Activated T-cell treated with anti-CD3 and anti-CD28 coated beads, Interleukin-2, amount 50 U/mL, for 72 hours (primary cell): ENCODE measurements at places on chromosomes 2 and 18. TPM values are rescaled to one million over a fixed set of nuclear protein-coding genes. Genes with fewer than 3 reads are reported as not detected.

DNA sequence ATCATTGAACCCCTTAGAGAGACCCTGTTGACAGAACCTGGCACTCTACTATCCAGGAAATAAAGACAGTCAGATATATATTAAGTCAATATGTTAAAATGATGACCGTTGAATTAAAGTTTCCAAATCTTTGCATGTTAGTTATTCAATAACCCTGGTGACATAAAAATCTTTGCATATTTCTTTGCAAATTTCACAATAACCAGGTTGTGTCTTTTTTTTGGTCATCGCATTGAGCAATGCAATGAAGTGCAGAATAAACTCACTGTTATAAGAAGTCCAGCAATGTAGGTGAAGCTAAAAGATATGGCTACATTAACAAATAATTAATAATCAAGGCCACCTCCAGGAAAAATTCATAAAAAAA is 596.9 kb downstream of the NYAP2 start:
- no peaks in the 10 kb centered on the region for H3K36me3 ChIP-seq
- H3K4me1 ChIP-seq = no peaks in the 10 kb centered on the region
- H3K27me3 ChIP-seq = peaks cover 7% of the 10 kb centered on the region

POTEE gene
- 0.32 TPM for total RNA-seq

GRCh38 chr2:226658555-226658954 is 141.1 kb downstream of the IRS1 start:
- peaks cover 4% of the 10 kb centered on the region for H3K27me3 ChIP-seq
- H3K4me3 ChIP-seq = no peak overlapping the region
- H3K27ac ChIP-seq = no peak overlapping the region
- H3K36me3 ChIP-seq = no peaks in the 10 kb centered on the region
- no peaks in the 10 kb centered on the region for H3K4me1 ChIP-seq

DNA sequence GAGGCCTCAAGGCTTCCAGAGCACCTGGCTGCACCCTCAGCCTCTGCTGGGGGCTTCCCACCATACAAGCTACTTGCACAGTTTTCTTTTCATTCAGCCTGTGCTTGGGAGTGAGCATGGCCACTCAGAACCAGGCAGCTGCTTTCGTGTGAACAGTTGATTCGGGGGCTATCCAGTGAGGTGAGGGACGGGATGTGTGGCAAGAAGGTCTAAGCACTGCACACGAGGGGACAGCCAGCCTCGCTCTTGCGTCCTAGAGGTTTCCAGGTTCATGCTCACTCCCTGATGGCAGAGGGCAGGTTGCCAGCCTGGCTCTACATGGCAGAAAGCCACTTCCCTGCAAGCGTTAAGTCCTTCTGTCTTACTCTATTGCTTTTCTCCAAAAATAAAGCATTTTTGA is 146.2 kb downstream of the MBP start:
- peaks cover 8% of the 10 kb centered on the region for H3K4me1 ChIP-seq
- H3K4me3 ChIP-seq = no peak overlapping the region
- DNase-seq = no peak
- H3K27me3 ChIP-seq = no peaks in the 10 kb centered on the region
- H3K27ac ChIP-seq = no peak overlapping the region

DNA sequence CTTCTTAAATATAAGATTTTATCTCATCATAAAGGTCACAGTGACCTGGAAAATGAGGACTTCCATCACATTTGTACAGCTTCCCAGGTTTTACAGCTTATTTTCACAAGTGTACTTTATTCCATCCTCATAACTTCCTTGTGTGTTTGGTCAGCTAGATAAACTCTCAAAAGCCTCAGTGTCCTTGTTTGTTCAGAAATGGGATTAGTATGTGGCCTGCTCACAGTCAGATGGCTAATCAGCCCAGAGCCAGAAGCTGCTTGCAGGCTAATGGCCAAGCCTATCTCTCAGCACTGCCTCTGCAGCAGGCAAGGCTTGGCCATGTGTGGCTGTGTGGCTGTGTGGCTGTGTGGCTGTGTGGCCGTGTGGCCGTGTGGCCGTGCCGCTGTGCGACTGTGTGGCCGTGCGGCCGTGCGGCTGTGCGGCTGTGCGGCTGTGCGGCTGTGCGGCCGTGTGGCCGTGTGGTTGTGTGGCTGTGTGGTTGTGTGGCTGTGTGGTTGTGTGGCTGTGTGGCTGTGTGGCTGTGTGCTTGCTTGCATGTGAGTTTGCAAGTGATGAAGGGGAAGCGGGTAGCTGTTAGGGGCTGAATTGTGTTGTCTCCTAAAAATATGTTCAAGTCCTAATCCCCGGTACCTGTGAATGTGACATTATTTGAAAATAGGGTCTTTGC is 233.0 kb upstream of the TNP1 start:
- H3K4me3 ChIP-seq = no peak overlapping the region
- no peak for DNase-seq
- H3K4me1 ChIP-seq = peaks cover 51% of the 10 kb centered on the region
- no peak overlapping the region for H3K27ac ChIP-seq
- H3K36me3 ChIP-seq = no peaks in the 10 kb centered on the region

DNA sequence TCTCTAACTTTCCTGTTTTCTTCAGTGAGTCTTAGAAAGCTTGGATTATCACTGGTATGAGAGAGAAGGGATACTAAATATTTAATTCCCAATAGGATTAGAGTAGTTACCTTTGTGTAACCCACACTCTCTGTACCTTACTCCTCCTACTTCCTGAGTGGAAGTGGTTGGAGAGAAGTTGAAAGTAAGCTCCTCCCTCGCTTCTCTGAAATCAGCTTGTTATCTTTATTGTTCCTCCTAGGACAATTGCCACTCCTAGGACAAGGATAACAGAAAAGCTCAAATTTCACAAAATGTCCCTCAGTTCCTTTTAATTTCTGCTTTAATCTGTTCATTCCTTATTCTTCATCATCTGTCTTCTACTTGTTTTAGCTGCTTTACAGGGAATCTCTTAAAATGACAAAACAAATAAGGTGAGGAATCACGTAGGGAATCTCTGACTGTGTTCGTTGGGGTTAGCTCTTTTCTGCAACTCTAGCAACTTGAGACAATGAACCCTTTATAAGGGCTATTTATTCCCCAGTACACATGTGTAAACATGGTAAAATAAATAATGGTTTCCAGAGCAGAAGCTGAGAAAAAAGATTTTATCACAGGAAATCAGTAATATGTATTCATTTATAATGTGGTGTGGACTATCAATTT is 8.6 kb downstream of the ITPRID2 start:
- H3K27ac ChIP-seq = no peak overlapping the region
- peaks cover 37% of the 10 kb centered on the region for H3K4me1 ChIP-seq
- peaks cover 42% of the 10 kb centered on the region for H3K36me3 ChIP-seq
- no peaks in the 10 kb centered on the region for H3K27me3 ChIP-seq
- no peak for DNase-seq

DNA sequence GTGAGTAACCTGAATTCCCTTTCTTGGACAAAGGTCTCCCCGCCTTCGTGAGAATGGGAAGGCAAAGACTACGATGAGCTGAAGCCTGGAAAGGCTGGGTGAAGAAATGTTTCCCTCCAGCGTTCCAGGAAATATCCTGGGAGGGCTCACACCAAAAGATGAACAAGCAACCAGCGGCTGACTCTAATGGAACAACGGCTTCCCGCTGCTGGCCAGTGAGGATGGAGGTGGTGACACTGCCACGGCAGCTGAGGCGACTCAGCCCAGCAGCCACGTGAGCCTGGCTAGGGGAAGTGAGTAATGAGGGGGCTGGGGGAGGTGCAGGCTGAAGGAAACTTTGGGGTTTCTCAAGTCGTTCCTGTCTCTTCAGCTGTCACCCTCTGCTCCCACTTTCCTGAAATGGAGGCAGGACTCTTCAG is 105.0 kb upstream of the SMAD7 start:
- H3K27me3 ChIP-seq = no peaks in the 10 kb centered on the region
- peak overlapping the region; percentile 61 for H3K4me3 ChIP-seq
- H3K36me3 ChIP-seq = no peaks in the 10 kb centered on the region
- DNase-seq = peak; percentile 47

- H3K27me3 ChIP-seq = no peaks in the 10 kb centered on the region
- no peaks in the 10 kb centered on the region for H3K36me3 ChIP-seq
- H3K4me1 ChIP-seq = peaks cover 29% of the 10 kb centered on the region
- no peak overlapping the region for H3K4me3 ChIP-seq
- DNase-seq = no peak
Observed at GRCh38 chr2:128308889-128309279, 9.8 kb downstream of the HS6ST1 start.

COLEC11 gene
- 0.21 TPM for total RNA-seq

DNA sequence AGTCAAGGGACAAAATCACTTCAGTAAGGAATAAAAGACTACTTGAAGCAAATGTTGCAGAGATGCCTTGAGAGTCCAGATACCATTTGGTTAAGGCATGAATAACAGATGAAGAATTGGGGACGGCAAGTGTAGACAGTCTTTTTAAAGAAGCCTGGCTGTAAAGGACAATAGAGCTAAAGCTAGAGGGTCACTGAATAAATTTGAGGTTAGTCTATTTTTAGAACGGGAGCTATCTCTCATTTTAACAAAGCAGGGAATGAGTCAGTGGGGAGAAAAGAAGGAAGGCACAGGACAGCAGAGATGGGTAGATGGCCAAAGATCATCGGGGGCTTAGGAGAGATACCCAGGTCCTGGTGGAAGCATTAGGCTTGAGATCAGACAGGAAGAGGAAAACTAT is 30.6 kb upstream of the CHN1 start:
- H3K36me3 ChIP-seq = no peaks in the 10 kb centered on the region
- H3K4me1 ChIP-seq = peaks cover 6% of the 10 kb centered on the region
- H3K27ac ChIP-seq = no peak overlapping the region

GRCh38 chr18:10100941-10101701 is 187.3 kb downstream of the VAPA start:
- no peak overlapping the region for H3K27ac ChIP-seq
- no peak overlapping the region for H3K4me3 ChIP-seq
- H3K36me3 ChIP-seq = peaks cover 2% of the 10 kb centered on the region
- H3K4me1 ChIP-seq = no peaks in the 10 kb centered on the region
- no peak for DNase-seq

REEP1 gene
- total RNA-seq = 0.38 TPM

LGALSL gene
- 2.0 TPM for total RNA-seq

DNA sequence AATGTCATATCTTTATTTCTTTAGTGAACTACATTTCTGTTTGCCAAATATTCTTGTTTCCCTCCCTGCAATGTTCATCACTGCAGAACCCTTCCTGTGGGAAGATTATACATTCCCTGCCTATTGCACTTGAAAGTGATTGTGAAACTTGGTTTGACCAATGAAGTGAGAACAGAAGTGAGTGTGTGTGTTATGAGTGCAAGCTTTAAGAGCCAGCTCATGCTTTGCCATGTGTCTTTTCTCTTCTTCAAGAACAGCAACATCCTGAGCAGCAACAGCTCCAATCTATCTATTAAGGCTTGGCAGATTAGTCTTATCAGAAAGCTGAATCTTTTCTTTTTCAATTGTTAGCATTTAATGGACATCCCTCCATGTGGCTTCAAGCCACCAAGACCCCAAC is 42.0 kb upstream of the UBE2E3 start:
- peaks cover 18% of the 10 kb centered on the region for H3K4me1 ChIP-seq
- no peaks in the 10 kb centered on the region for H3K36me3 ChIP-seq
- no peak for DNase-seq
- H3K27ac ChIP-seq = no peak overlapping the region
- peaks cover 6% of the 10 kb centered on the region for H3K27me3 ChIP-seq

- H3K27ac ChIP-seq = no peak overlapping the region
- H3K27me3 ChIP-seq = no peaks in the 10 kb centered on the region
- no peaks in the 10 kb centered on the region for H3K36me3 ChIP-seq
Observed at GRCh38 chr18:3179430-3180089, 40.2 kb downstream of the MYOM1 start.

TEKT4 gene
- total RNA-seq = not detected

DNA sequence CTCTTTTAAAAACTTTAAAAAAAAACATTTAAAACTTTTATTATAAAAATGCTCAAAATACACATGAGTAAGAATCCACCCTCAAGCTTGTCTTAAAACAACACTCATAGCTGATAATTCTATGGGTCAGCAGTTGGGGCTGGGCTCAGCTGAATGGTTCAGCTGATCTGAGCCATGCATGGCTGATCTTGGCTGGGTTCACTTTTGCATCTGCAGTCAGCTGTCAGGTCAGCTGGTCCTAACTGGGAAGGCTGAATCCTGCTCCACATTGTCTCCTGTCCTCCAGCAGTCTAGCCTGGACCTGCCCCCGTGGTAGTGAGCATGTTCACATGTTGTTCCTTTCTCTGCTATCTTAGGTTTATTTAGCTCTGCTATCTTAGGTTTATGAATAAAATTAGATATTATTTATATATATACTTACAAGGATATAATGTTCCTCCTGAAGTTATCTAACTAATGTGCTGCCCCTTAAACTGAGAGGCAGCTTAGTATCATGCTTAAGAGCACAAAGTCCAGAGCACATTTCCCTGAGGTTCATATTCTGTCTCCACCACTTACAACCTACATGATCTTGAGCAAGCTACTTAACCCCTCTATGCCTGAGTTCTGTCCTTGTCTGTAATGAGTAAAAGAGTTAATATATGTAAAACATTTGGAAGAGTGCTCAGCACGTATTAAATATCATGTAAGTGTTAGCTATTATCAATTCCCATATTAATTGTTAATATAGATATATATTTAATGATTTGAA is 309.4 kb downstream of the PTPRM start:
- no peak overlapping the region for H3K27ac ChIP-seq
- DNase-seq = no peak
- H3K4me1 ChIP-seq = no peaks in the 10 kb centered on the region
- no peaks in the 10 kb centered on the region for H3K27me3 ChIP-seq
- no peak overlapping the region for H3K4me3 ChIP-seq

ASB18 gene
- not detected for total RNA-seq

DNA sequence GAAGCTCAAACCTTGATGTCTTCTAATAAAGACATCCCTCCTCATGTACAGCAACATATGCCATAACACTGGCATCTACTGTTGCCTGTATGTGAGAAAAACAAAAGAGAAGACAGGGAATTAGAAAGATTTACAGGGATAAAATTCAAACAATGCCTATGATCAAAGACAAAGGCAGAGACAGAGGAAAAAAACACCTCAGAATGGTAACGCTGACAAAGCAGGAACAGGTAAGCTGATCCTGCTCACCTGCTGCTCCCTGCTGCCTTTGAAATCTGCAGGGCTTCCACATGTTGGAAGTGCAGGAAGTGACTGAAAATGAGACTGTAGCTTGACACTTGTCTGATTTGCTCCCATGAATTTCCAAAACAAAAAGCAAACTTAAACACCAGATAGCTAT is 90.2 kb upstream of the DNAJC10 start:
- H3K36me3 ChIP-seq = no peaks in the 10 kb centered on the region
- H3K4me1 ChIP-seq = no peaks in the 10 kb centered on the region
- H3K4me3 ChIP-seq = no peak overlapping the region
- H3K27ac ChIP-seq = no peak overlapping the region
- H3K27me3 ChIP-seq = no peaks in the 10 kb centered on the region
- no peak for DNase-seq

GRCh38 chr18:44465381-44465841 is 215.3 kb upstream of the SETBP1 start:
- H3K27me3 ChIP-seq = no peaks in the 10 kb centered on the region
- no peak overlapping the region for H3K4me3 ChIP-seq
- no peaks in the 10 kb centered on the region for H3K4me1 ChIP-seq
- DNase-seq = no peak
- H3K36me3 ChIP-seq = no peaks in the 10 kb centered on the region

DNA sequence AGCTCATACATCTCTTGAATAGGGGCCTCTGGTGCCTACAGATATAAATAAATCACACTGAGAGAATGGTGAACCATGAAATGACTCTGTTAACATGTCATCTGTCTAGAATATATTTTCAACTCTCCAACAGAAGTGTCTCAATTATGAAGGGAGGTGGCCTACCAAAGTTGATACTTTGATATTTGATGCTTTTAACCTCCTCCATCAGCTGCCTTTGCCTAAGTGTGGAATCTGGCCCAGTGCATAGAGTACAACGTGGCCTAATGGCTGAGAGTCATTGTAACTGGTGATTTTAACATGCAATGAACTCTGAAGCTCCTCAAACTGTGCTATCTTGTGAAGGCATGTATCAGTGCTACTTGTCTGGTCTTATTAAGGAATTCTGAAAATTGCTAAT is 93.4 kb downstream of the MYO3B start:
- no peak overlapping the region for H3K27ac ChIP-seq
- H3K27me3 ChIP-seq = peaks cover 31% of the 10 kb centered on the region
- H3K4me1 ChIP-seq = no peaks in the 10 kb centered on the region
- H3K4me3 ChIP-seq = no peak overlapping the region
